Right kidney (tissue), 9 donors: ENCODE measurements at places on chromosomes 3 and 15.

- DNase-seq: no peak
These were observed 115.6 kb upstream of the PLXNA1 start for GRCh38 chr3:126867190-126867862.

DNA sequence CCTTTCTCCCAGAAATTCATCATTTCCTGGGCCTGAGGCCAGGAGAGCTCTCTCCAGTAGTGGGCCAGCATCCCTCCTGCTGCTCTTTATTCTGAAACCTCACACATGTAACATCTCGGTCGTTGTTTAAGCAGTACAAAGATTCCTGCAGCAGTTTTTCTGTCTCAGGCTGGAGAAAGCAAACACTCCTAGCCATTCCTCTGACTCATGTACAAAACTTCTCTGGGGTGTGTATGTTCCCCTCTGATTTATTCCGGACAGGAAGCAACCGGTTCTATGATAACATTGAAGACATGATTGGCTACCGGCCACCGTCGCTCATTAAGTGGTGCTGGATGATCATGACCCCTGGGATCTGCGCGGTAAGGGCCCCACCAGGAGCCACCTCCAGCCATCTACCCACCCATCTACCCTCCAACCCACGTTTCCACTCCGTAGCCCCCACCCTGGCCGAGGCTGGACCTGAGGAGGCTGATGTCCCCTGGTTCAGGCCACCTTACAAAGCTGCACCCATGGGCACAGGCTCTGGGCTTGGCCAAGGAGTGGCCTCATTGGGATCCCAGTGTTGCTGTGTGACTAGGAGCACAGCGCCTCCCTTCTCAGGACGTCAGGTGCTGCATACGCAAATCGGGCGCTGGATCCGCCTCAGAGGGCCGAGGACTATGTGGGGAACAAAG, 58.6 kb upstream of the SLC6A1 start:
- DNase-seq: no peak

- DNase-seq: peak; percentile 16
These were observed 263.2 kb downstream of the NR2F2 start for GRCh38 chr15:96593735-96594134.

DNA sequence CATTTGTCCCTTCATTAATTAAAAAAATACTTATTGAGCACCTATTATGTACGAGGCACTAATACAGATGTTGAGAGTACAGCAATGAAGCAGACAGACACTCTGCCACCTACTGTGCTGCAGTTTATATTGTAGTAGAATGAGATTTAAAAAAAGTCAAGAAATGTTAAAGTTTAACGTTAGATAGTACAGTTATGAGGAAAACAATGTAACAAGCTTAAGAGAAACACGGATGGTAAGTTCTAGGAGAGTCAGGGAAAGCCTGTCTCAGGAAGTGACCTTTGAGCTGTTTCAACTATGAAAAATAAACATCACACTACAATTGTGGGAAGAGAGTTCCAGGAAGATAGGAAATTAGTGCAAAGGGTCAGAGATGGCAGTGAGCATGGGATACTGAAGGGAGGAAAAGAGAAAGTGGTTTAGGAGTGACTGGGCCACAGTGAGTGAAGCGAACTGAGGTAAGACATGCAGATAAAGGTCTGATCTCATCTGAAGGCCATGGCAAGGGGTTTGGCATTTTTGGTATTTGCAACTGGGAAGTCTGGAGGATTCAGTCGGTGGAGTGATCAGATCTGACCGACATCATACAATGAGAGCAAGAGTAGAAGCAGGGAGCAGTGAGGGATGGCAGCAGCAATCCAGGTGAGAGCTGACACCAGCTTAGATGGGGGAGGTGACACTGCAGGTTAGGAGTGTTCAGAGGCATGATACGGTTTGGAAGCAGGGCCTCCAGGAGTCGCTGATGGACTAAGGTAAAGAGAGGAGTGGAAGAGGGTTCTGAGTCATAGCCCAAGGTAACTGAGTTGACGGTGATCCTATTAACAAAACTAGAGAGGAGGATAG, 28.5 kb downstream of the PLSCR4 start:
- DNase-seq: no peak

GRCh38 chr3:190017521-190018288, 103.0 kb downstream of the P3H2 start:
- DNase-seq: no peak

- no peak for DNase-seq
These were observed 13.8 kb downstream of the RPL39L start for GRCh38 chr3:187125319-187126031.

GRCh38 chr15:56261854-56262509, 18.3 kb upstream of the RFX7 start:
- DNase-seq: no peak

GRCh38 chr3:194333212-194333980, 17.7 kb downstream of the CPN2 start:
- peak; percentile 96 for DNase-seq

DNA sequence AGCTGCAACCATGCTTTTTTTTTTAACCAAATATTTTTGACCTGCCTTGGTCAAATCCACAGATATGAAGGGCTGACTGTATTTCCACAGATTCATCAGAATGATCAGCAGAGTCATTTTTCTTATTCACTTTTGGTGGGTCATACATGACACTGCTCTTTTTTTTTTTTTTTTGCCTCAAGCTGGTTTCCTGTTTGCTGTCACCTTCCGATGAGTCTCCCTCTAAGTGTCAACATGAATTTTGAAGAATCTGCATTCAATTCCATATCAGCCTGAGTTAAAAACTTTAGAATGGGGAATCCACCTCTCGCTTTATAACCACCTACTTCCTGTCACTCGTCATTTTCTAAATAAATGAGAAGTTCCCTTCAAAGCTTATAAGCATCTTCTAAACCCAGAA, 2.2 kb upstream of the SLC12A8 start:
- no peak for DNase-seq

DNA sequence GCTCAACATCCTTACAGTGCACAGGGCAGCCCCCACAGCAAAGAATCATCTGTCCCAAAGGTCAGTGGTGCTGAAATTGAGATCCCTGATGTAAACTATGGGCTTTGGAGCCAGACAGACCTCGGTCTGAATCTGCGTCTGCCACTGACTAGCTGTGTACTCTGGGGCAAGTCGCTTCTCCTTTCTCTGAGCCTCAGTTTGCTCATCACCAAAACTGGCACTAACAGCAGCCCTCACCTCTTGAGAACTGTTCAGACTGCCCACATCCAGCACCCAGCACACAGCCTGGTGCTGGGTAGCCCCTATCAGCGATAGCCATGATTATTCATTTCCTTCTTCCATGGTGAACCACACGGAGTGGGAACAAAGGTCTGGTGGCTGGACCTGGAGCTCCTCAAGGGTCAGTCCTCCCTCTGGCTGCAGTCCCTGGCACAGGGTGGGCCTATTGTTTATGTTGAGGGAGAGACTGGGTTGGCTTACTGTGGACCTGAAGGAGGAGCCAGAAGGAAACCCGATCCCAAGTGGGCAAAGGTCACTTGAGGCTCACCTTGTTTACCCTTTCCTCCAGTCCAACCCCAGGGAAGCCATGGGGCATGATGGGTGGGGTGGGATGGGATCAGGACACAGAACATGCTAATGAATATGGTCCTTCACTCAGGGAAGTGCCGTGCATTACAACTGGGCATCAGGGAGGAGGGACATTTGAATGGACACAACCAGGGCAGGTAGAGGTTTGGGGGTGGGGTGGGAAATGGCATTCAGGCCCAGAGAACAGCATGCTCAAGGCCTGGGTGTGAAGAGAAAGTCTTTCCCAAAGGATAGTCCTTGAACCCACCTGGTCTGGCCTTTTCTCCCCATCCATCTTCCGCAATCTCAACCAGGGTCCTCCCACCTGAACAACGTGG, 1.6 kb upstream of the PRKCD start:
- no peak for DNase-seq

DNA sequence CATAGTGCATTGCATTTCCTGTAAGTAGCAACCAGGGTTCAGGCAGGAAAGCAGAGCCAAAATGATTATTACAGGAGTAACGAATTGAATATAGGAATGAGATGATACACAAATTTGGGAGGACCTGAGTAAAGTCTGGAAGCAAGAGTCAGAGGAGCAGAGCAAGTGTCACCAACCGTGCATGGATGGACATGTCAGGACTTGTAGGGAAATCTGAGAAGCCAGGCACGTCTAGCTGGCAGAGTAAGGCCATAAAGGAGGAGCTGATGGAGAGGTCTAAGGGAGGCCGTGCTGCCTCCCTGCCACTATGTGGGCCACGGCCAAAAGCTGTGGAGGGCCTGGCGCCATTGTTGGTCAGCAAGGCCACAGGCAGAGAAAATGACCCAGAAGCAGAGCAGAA, 22.4 kb downstream of the GJD2 start:
- DNase-seq: no peak

DNA sequence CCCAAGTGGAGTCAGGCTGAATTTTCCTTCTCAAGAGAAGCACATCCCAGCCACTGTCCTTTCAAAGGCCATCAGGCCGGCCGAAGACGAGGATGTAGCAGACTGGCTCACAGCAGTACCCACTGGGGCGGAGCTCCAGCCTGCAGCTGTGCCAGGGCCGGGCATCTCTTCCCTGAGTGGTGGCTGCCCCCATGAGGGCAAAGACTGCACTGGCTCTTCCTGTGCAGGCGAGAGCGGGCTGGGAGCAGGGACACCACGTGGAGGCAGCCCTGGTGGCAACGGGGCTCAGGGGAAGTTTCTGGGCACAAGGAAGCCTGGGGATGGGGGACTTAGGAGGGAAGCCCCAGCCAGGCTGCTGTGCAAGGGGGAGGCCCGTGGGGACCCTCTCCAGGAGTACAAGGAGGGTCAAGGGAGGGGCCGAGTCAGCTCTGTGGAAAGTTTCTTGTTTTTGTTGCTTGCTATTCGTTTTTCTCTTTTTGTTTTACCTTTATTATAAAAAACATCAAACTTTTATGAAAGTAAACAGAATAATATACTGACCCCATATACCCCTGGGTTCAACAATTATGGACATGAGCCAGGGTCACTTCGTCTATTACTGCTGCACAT, 66.1 kb downstream of the RPN1 start:
- DNase-seq: peak; percentile 44

DNA sequence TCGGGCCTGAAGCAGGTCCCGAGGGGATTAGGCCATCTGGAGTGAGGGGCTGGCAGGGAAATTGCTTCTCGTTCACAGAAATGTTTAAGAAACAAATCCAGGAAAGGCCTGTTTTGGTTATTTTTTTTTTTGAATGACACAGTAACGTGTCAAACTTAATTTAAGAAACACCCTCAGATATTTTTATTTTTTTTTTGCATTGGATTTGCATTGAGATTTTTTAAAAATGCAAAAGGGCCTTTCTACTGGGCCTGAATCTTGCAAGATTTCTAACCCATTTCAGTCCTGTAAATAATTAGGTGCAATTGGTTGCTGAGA, 25.0 kb upstream of the KLF13 start:
- DNase-seq: no peak

GRCh38 chr15:94168250-94168649, 63.1 kb upstream of the MCTP2 start:
- DNase-seq: no peak

GRCh38 chr15:48177383-48177765, 721 bp downstream of the MYEF2 start:
- DNase-seq: no peak

- no peak for DNase-seq
These were observed 102.7 kb downstream of the ROBO2 start for GRCh38 chr3:77142578-77142977.

GRCh38 chr3:11672363-11672762, 28.6 kb upstream of the VGLL4 start:
- no peak for DNase-seq

DNA sequence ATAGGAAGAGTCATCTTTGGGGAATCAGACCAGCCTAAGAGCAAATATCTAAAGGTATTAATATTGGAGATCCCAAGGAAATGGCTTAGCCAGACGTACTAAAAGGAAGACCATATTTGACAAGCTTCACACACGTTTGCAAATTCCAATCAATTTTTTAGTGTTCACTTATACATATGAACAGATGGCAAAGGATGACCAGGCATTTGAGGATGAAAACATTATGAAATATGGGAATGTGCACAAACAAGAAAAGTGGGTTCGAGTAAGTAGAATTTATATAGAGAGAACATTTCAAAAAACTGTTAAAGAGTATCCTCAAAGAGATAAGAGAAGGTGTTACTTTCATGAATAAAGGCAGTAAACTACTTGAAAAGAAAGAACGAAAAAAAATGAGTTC, 25.9 kb upstream of the CRYBG3 start:
- no peak for DNase-seq

- no peak for DNase-seq
These were observed 45.7 kb downstream of the WDR76 start for GRCh38 chr15:43872416-43873020.

- no peak for DNase-seq
These were observed 30.7 kb upstream of the WDR49 start for GRCh38 chr3:167684388-167684993.

GRCh38 chr3:11201251-11202019, 47.1 kb downstream of the HRH1 start:
- no peak for DNase-seq

- no peak for DNase-seq
These were observed 234.0 kb downstream of the MYRIP start for GRCh38 chr3:40043444-40043755.

DNA sequence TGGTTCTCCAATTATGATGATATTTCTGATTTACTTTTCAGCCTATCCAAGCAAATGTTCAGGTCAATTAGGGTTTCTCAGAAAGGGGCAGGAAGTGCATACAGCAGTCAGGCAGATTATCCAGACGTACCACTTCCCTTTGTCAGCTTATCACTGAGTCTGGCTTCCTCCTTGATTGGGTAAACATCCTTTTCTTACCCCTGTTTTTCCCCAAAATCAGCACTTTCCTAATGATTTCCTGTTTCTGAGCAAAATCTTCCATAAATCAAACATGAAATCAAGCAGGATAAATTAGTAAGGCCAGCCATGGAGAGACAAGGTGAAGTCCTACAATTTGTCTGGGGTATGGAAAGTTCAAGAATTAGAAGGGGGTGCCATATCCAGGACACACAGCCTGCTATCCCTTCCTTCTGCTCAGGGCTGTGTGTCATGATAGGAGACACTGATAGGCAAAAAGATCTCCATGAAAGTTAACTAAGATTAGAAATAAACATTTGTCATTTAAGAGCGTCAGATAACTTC, 29.0 kb downstream of the ADIPOQ start:
- DNase-seq: no peak

DNA sequence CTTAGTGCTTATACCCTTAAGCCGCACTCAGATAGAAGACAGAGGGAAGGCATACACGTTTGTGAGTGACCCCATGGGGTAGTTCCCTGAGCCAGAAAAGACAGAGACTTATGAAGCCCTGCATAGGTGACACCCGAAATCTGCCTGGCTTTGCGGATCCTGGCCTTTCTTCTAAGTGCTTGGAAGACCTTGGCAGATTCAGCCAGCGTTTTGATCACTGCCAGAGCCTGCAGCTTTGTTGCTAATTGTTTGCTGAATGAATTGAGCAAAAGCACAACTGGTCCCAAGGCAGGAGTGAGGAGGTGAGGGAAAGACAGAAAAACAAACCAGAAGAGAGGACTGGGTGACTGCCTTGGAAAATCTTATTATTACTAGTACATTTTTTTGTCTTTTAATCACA, 168.3 kb upstream of the ICE2 start:
- DNase-seq: no peak

- DNase-seq: no peak
These were observed 166.6 kb upstream of the BHLHE40 start for GRCh38 chr3:4812591-4812990.

GRCh38 chr15:51060030-51060673, 34.6 kb downstream of the TNFAIP8L3 start:
- DNase-seq: no peak

GRCh38 chr3:138829097-138829496, 5.6 kb downstream of the PIK3CB start:
- no peak for DNase-seq

GRCh38 chr3:13480340-13481318, 523 bp downstream of the HDAC11 start:
- peak; percentile 78 for DNase-seq

- DNase-seq: no peak
These were observed 779.0 kb downstream of the SQOR start for GRCh38 chr15:46413799-46414198.
